Activated T-cell treated with anti-CD3 and anti-CD28 coated beads, Interleukin-2, amount 50 U/mL, for 48 hours (primary cell): ENCODE measurements at places on chromosomes 3 and 15.

DNA sequence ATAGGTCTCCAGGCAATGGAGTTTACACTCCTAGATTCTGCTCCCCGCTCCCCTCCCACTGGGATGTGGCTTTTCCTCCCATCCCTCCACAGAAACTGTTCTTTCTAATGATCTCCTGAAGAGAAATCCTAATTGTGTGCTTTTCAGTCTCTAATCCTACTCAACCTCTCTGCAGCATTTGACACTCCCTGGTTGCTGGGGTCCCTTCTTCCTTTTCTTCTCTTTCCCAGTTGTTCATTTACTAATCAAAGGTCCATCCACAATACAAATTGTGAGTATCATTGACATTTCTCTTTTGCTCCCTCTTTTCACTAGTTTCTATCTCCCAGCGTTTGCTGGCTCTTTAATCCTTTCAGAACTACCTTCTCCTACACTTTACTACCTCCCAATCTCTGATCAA is 6.5 kb upstream of the MYH15 start:
- DNase-seq = no peak

- no peak for DNase-seq
Observed at GRCh38 chr15:43931119-43931518, 104.3 kb downstream of the WDR76 start.

GRCh38 chr15:83734487-83734886 is 80.6 kb downstream of the ADAMTSL3 start:
- DNase-seq = no peak

GRCh38 chr3:195754141-195754540 is 33.4 kb downstream of the MUC20 start:
- no peak for DNase-seq

- DNase-seq = no peak
Observed at GRCh38 chr3:89847955-89848354, 740.5 kb downstream of the EPHA3 start.

DNA sequence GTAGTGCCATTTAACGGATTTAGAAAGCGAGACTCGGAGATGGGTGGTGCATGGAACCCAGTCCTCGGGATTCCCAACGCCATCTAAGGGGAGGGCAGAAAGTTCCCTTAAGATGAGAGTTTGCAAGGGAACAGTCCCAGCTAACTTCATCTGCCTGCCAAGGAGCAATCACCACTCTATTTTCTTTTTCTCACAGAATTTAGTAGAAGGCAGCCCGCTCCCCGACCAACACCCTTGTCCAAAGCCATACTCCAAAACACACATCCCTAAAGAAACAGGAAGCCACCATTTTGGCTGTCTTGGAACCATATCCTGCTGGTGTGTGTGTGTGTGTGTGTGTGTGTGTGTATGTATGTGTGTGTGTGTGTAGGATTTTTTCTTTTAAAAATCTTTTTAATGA is 7.1 kb upstream of the FGD5 start:
- no peak for DNase-seq

GRCh38 chr3:143414571-143415253 is 295.1 kb downstream of the CHST2 start:
- no peak for DNase-seq

- no peak for DNase-seq
Observed at GRCh38 chr3:171783086-171783485, 27.2 kb downstream of the PLD1 start.

DNA sequence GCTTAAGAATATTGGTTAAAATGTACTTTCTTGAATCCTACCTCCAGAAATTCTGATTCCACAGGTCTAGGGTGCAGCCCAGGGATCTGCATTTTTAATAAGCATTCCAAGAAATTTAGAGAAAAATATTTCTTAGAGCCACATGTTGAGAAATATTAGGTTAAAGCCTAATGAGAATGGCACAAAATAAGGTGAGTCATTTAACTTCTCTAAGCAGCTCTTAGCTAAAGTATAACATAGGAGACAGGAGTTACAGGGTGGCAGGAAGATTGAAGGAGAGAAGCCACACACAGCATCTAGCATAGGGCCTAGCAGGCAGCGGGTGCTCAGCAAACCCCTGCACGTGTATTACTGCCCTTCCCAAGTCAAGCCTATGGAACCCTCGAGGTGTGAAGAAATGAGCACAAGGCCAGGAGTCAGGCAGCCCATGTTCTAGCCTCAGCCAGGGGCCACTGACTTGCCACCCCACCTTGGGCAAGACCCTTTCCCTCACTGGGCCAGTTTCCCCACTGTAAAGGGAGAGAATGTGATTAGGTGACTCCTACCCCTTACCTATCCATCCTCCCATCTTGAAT is 197.1 kb upstream of the TLE3 start:
- DNase-seq = no peak

DNA sequence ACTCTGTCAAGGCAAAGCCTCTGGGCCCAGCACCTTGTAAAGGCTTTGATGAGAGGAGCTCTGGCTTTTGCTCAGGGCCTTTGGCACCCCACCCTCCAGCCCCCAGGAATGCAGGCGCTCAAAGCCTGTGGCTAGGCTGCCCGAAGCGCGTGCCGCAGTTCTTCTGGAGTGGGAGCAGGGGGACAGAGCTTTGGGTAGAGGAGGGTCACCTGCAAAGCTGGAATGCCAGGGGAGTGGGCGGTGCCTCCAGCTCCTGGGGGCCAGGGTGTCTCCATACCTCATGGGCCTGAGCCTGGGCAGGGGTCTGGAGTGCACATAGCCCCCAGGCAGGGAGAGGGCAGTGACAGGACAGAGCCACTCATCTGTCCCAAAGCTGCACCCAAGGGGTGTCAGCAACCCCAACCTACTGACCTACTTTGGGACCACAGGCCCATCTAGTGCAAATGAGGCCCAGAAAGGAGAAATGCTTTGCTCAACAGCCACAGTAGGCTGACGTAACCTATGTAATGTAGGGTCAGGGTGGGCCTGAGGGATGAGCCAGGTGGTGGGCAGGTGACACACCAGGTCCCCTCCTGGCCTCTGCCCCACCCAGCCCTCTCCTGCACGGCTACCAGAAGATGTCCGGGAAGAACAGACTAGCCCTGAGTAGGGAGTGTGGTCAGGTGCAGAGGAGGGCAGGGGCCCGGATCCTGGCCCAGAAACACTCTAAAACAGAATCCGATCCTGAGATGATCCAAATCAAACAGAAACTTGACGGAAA is 2.2 kb upstream of the CALML4 start:
- no peak for DNase-seq

DNA sequence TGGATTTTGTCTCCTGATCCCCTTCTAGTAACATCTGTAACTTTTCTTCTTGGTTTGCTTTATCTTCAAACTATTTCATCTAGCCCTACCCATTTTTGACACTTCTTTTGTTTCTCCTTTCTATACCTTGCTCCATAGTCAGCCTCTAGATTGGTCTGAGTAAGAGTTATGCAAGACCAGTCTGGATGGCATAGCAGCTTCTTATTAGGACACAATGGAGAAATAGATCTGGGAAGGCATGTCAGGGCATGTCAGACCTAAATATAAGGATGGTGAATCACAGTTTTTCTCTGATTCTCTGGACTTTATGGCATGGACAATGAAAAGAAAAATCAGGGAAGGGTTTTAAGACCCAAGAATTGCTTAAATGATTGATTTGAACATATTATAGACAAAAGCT is 452.5 kb downstream of the RAP2B start:
- no peak for DNase-seq

DNA sequence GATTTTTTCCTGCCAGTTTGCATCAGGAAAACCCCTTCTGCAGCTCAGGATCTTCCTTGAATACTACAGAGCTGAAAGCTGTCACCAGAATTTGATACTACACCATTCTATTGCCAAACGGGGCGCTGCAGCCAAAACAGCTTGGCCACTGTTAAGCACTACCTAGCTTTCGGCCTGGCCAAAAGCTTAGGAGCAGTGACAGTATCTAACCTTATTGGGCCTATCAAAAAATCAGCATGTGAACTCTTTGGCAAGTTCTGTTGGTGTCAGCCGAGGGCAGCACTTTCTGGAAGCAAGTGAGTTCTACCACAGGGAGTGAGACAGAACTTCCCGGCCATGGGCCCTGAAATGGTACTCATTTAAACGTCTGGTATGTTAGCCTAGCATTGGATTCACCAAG is 16.1 kb upstream of the GYG1 start:
- no peak for DNase-seq

DNA sequence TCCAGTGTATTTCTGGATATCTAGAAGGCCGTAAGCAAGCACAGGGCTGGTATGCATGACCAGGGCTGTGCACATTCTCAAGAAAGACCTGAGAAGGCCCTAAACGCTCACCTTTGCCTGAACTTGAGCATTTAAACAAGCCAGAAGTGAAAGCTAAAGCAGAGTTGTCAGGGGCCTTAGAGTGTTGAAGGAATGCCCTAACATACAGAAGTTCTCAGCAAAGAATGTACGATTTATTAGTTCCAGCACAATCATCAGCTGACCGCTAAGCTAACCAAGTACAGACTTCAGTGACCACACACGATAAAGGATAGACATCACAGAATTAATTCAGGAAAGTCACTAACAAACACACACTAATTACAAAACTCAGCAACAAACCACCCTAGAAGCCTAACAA is 8.7 kb downstream of the HLTF start:
- DNase-seq = no peak

DNA sequence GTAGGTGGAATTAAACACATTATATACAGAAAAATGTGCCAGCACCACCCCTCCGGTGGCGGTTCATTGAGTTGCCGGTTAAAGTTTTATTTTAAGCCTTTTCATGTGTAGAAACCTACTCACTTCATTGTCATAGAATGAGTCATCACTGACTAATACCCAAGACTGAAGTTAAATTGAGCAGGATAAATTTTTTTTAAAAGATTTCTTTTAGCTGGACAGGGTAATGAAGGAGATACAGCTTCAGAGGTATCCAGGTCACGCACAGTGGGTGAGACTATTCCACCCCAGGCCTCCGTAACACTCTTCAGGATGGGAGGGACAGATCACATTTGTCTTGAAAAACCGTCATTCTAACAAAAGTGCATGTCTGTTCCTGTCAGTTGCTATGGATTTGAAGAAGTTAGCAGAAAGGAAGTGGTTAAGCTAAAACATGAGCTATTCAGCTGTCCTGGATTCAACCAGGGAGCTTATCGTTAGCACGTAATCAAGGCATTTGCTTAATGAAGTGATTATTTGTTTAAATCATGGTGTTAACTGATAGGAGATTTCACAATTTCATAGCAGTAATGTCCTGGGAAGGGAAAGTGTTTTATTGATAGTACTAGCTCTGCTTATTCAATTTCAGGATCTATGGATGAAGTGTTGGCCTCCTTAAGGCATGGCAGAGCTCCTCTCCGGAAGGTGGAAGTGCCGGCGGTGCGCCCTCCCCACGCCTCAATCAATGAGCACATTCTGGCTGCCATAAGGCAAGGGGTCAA is 23.4 kb downstream of the WHAMM start:
- DNase-seq = peak; percentile 55

DNA sequence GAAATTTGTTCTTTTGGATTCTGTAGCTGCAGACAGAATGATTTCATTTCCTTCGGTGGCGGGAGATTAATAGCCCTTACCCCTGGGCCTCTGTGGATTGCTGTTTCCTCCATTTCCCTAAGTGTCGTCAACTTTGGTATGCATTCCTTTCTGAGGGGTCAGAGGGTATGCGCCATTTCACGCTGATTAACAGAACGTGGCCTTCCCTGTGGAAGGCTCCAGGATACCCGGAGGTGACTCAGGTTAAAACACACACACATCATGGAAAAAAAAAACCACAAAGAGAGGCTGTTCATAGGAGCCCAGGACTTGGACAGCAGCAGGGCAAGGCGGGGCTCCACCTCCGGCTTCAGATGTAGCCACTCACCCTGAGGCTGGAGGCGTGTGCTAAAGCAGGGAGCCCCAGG is 51.9 kb downstream of the EPHB1 start:
- no peak for DNase-seq

DNA sequence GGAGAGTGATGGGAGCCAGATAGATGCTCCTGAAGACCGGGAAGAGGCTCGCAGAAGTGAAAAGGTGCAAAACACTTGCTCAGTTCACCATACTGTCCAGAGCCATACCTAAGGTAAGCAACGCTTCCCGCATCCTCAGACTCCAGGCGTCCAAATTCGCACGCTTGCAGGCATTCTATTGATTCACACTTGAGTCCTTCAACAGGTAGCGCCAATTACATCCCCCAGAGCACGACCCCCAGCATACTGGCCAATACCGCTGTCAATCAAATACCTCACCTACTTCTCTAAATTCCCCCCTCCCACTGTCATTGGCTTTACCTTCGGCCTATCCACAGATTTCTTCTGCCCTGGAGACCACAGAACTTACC is 361 bp upstream of the STXBP5L start:
- DNase-seq = no peak
